Uterus (tissue), 4 donors: ENCODE measurements at places on chromosomes 1 and 21. TPM values are rescaled to one million over a fixed set of nuclear protein-coding genes. Genes with fewer than 3 reads are reported as not detected.

The HAO2 gene
- total RNA-seq = 1.4 TPM

The OR2T10 gene
- total RNA-seq = not detected

The GBP1 gene
- 86.6 TPM for total RNA-seq

The FMO3 gene
- total RNA-seq = 0.51 TPM

- H3K4me1 ChIP-seq = peaks cover 9% of the 10 kb centered on the region
- H3K27me3 ChIP-seq = no peaks in the 10 kb centered on the region
- no peaks in the 10 kb centered on the region for H3K36me3 ChIP-seq
- peak; percentile 71 for DNase-seq
Observed at GRCh38 chr1:39105061-39105840, 79.1 kb downstream of the NDUFS5 start.

DNA sequence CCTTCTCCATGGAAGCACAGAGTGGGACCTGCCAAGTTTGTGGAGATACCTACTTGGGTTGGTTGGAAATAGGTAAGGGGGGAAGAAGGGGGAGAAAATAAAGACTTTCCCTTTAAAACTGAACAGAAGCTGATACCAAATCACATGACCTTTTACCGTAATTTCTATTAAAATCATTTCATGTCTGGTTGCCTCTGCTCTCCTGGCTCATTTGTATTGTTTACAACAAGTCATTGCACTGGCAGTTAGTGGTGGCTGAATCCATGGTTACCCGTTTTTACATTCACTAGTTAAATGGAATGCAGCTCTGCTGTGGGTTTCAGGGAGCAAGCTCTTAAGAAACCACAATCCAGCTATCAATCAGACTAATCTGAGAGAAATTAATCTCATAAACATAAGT, 353.7 kb upstream of the ESRRG start:
- no peak overlapping the region for H3K27ac ChIP-seq
- H3K36me3 ChIP-seq = no peaks in the 10 kb centered on the region
- no peaks in the 10 kb centered on the region for H3K4me1 ChIP-seq
- no peaks in the 10 kb centered on the region for H3K27me3 ChIP-seq

DNA sequence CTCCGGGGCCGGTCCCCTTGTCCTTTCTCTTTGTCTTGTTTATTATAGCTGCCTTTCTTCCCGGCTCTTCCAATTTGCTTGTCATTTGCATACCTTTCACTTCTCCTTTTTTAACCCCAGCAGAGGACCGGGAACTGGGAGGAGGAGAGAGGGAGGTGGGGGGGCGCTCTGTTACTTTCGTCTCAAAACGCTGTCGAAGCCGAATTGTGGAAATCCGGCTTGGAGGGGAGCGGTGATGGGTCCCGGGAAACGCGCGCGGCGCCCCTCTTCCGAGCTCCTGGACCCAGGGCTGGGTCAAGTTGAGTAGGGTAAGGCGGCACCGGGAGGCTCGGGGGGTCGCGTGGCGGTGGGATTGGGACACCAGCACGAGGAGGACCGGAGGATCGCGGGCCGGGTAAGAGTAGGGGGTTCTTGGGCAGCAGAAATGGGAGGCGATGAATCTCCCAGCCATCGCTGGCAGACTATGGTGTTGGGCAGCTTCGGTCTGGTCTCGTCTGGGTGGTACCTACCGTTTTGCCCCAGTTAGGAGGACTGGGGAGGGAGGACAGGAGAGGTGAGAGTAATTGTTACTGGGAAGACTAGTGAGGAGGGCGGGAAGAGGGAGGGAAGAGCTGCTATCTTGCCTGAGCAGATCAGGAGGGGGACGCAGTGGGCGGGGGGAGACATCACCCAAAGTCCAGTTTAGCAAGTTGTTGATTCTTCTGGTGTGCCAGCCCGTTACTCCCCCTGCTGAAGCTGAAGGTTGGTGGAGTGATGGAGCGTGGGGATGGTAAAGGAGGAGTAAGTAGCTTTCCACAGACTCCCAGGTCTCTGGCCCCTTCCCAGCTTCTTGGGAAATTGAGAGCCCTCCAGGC, 1.5 kb downstream of the PROX1 start:
- peak overlapping the region; percentile 77 for H3K27ac ChIP-seq
- DNase-seq = no peak
- peak overlapping the region; percentile 62 for H3K4me3 ChIP-seq
- H3K27me3 ChIP-seq = peaks cover 17% of the 10 kb centered on the region
- no peaks in the 10 kb centered on the region for H3K36me3 ChIP-seq

GRCh38 chr21:37244501-37245095, 22.5 kb downstream of the VPS26C start:
- H3K36me3 ChIP-seq = no peaks in the 10 kb centered on the region
- no peak overlapping the region for H3K27ac ChIP-seq
- no peak for DNase-seq
- H3K4me3 ChIP-seq = no peak overlapping the region
- H3K4me1 ChIP-seq = no peaks in the 10 kb centered on the region
